Peyer's patch (tissue), 4 donors: ENCODE measurements at places on chromosomes 11 and 22.

DNA sequence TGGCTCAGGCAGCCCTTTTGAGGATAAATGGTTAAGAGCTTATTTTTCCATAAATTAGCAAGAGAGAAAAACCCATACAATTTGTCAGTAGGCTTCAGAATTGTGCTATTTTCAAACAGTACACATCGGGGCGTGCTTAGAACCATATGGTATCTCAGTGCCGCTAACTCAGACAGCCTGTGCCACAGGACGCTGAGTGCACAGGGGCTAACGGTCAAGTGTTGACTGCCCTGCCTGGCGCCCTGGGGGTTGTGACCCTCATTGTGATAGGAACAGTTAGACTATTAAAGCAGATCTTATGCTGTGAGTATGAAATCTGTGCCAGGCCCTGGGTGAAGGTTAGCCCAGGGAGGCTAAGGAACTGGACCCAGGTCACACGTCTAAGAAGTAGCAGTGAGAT, 1519.7 kb downstream of the BRD1 start:
- DNase-seq, result no peak

GRCh38 chr11:10728154-10728553, 22.9 kb upstream of the CTR9 start:
- DNase-seq, result no peak

GRCh38 chr11:104934594-104934993, 33.8 kb downstream of the CASP4 start:
- DNase-seq, result no peak

DNA sequence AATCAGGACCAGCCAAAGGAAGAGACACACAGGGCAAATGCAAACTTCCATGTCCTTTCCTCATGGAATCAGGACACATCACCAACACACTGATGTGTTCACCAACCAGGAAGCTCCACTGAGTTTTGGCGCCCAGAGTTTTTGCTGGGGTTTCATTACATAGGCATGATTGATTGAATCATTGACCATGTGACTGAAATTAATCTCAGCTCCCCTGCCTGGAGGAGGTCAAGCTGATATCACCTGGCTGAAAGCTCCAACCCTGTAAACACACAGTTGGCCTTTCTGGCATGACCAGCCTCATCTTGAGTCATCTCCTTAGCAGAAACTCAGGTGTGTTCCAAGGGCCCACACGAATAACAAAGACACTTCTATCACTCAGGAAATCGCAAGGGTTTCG, 133.2 kb downstream of the TRIM29 start:
- no peak for DNase-seq

GRCh38 chr22:35057155-35057554, 8.8 kb upstream of the ISX start:
- no peak for DNase-seq

DNA sequence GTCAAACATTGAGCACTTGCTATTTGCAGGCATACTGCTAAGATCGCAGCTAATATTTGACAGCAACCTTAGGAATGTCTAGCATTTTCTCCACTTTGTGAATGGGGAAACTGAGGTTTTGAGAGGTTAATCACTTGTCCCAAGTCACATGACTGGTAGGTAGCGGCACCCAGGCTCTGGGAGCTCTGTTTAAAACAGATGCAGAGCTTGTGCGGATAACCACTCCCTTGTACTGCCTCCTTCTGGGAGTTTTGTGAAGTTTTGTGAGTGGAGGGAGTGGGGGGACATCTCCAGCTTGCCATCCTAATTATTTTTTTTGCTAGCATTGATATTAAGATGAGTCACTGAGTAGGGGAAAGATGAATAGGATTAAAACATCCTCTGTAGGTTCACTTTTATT, 134.7 kb downstream of the GRIK4 start:
- no peak for DNase-seq

DNA sequence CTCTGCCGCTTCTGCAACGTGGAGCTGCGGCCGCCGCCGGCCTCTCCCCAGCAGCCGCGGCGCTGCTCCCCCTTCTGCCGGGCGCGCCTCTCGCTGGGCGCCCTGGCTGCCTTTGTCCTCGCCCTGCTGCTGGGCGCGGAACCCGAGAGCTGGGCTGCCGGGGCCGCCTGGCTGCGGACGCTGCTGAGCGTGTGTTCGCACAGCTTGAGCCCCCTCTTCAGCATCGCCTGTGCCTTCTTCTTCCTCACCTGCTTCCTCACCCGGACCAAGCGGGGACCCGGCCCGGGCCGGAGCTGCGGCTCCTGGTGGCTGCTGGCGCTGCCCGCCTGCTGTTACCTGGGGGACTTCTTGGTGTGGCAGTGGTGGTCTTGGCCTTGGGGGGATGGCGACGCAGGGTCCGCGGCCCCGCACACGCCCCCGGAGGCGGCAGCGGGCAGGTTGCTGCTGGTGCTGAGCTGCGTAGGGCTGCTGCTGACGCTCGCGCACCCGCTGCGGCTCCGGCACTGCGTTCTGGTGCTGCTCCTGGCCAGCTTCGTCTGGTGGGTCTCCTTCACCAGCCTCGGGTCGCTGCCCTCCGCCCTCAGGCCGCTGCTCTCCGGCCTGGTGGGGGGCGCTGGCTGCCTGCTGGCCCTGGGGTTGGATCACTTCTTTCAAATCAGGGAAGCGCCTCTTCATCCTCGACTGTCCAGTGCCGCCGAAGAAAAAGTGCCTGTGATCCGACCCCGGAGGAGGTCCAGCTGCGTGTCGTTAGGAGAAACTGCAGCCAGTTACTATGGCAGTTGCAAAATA, 816 bp downstream of the PDE3B start:
- peak; percentile 73 for DNase-seq

DNA sequence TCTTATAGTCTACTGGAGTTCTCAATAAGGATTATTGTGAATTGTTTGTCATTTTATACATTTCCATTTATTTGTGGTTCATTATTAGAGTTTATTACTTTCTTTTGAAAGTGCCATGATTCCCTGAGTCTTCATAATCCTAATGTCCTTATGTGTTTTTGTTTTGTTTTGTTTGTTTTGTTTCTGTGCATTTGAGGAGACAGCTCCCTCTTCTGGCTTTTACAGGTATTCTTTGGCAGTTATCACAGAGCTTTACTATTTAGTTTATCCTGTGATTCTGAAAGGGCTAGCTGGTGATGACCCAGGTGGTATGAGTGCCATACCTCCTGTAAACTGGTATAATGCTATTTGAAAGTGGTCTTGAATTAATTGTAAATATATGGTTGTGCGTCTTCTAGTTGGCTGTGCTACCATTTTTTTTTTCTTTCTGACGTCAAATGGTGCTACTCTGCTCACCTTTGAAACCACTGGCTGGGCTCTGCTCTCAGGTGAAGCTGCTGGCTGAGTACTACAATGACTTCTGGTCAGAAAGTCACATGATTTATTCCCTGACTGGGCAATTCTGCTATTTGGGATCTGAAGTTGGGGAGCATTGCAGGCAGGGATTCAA, 751.2 kb downstream of the JRKL start:
- DNase-seq, result no peak

- no peak for DNase-seq
Measured at GRCh38 chr11:44229098-44229497, 80.8 kb downstream of the ALX4 start.

- no peak for DNase-seq
Measured at GRCh38 chr11:5597953-5598352, 1.5 kb downstream of the TRIM6 start.

DNA sequence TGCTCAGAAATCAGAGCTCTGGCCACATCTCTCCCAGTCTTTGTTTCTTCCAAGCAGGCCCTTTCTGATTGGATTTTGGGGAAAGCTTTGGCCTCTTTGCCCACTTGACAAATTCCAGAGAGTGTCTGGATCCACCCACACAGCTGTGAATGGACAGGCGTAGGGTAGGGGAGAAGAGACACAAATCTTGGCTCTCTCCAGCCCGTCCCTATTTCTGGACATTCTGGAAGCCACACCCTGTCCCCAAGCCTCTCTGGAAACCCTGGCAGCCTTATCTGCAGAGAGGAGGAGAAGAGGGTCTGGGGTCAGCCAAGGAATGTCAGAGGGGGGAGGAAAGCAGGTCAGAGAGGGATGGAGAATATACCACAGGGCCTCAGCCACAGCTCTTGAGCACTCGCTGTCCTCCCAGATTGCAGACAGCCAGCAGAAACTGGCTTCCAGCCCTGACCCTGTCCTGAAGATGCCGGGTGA, 59.5 kb upstream of the WNT11 start:
- DNase-seq, result no peak

DNA sequence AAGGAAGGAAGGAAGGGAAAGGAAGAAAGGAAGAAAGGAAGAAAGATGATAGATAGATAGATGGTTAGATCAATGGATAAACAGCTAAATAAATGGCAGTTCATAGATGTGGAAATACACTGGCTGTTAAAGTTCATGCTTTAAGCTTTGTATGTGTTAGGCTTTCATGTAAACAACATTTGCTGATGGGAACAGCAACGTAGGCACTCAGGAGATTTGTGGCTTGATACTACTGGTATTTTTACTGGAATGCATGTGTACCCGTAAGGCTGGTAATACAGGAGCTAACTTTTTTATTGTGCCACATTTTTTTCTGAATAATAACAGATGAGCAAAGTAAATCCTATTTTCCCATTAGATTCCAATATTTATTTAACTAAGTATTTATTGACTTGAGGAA, 85.6 kb downstream of the NCAM1 start:
- DNase-seq, result no peak

DNA sequence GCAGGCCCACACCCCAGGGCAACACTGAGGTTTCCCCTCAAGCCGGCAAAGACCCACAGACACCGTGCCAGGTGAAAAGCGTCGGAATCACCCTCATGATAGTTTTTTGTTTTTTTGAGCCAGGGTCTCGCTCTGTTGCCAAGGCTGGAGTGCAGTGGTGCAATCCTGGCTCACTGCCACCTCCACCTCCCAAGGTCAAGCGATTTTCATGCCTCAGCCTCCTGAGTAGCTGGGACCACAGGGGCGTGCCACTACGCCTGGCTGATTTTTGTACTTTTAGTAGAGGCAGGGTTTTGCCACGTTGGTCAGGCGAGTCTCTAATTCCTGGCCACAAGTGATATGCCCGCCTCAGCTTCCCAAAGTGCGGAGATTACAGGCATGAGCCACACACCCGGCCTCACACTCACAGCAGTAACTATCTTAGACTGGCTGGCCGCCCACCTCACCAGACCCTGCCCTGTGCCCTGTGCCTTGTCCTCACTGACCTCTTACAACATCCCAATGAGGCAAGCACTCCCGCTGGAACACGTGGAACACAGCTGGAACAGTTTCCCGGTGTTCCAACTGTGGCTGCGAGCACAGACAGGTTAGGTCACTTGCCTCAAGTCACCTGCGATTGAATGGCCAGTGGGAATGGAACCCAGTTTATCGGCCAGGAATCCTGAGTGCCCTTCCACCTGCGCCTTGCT, 21.1 kb downstream of the LRRC10B start:
- no peak for DNase-seq
